Adrenal gland (tissue), 19 donors: ENCODE measurements at places on chromosomes 6 and 20.
A peak's percentile ranks its signal among the peaks of the same experiment; 100 is the strongest.

DNA sequence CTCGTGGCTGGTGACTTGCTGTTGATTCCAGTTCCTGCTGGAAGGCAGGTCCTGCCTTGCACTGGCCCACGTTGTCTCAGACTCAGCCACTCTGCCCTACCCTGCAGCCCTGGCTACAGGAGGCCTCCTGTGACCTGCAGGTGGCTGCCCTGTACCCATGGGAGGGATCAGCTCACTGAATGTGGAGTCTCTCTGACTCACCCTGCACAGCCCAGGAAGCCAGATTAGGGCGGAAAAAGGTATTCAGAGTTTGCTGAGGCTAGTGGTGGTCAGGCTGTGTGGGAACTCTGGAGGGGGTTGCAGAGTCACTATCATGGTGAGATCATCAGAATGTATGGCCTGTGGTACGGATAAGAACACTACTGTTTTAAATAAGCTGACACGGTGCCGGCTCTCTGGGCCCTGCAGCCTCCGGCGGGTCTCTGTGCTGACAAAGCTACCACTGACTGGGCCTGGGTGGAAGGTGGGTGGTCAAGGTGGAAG lies 24.7 kb upstream of the PYGB start:
- H3K27ac ChIP-seq = no peak overlapping the region
- no peaks in the 10 kb centered on the region for H3K27me3 ChIP-seq
- DNase-seq = peak; percentile 49

- peak; percentile 18 for DNase-seq
- peaks cover 11% of the 10 kb centered on the region for H3K4me1 ChIP-seq
- no peak overlapping the region for H3K27ac ChIP-seq
These were observed 147.8 kb downstream of the MACROD2 start for GRCh38 chr20:14142964-14143627.

- H3K27ac ChIP-seq = no peak overlapping the region
- DNase-seq = no peak
- H3K4me1 ChIP-seq = no peaks in the 10 kb centered on the region
- no peaks in the 10 kb centered on the region for H3K36me3 ChIP-seq
These were observed 47.9 kb downstream of the YTHDF1 start for GRCh38 chr20:63167918-63168520.

DNA sequence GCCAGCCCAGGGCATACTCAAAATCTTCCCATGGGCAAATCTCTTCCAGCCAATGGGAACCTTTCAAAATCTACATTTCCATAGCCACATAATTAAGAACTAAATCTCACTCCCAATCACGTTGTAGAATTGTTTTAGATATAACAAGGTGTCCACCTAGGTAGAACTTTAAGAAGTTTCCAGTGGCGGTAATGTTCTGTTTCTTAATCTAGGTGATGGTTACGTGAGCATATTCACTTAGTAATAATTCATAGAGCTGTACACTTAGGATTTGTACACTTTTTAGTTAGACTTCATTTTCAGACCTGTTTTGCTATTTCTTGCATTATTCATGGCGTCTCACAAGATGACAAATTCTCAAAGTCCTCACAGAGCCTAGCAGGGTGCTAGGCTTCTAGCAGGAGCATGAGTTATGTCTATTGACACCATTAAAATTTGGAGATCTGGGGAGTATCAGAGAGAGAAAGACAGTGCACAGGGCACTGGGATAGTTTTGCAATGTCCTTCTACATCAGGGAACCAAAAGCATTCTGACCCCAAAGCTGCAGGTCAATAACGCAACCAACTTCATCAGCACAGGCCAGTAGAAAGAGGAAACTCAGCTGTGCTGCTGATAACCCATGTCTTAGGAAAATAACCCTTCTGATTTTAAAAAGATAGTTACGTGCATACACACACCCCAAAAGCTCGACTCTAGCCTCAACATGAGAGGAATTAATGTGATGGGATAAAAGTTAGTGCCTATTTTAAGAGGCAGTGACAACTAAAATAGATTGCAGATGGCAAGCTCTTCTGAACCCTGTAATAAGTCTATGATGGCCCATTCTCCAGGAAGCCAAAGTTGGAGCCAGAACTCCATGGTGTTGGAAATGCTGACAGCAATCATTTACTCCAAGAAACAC lies 518.1 kb upstream of the JARID2 start:
- DNase-seq = no peak
- H3K27me3 ChIP-seq = no peaks in the 10 kb centered on the region
- peaks cover 9% of the 10 kb centered on the region for H3K4me1 ChIP-seq
- no peak overlapping the region for H3K4me3 ChIP-seq
- no peaks in the 10 kb centered on the region for H3K36me3 ChIP-seq

DNA sequence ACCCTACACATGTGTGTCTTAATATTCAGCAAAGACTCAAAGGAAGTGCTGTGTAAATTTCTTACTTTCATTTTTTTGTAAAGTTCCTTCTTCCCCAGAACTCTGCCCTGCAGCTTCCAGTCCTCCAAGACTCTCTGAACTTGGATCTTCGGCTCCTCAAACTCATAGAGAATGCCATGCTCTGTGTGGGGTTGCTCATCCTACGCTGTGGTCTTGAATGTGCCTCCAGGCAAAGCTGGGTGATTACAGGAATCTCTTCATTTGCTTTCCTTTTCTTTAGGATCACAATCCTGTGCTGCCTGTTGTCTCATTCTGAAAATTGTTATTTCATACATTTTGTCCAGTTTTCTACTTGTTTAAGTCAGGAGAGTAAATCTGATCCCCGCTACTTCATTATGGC lies 14.5 kb upstream of the CDC5L start:
- H3K4me3 ChIP-seq = no peak overlapping the region
- no peaks in the 10 kb centered on the region for H3K4me1 ChIP-seq
- H3K27me3 ChIP-seq = no peaks in the 10 kb centered on the region
- H3K27ac ChIP-seq = no peak overlapping the region

DNA sequence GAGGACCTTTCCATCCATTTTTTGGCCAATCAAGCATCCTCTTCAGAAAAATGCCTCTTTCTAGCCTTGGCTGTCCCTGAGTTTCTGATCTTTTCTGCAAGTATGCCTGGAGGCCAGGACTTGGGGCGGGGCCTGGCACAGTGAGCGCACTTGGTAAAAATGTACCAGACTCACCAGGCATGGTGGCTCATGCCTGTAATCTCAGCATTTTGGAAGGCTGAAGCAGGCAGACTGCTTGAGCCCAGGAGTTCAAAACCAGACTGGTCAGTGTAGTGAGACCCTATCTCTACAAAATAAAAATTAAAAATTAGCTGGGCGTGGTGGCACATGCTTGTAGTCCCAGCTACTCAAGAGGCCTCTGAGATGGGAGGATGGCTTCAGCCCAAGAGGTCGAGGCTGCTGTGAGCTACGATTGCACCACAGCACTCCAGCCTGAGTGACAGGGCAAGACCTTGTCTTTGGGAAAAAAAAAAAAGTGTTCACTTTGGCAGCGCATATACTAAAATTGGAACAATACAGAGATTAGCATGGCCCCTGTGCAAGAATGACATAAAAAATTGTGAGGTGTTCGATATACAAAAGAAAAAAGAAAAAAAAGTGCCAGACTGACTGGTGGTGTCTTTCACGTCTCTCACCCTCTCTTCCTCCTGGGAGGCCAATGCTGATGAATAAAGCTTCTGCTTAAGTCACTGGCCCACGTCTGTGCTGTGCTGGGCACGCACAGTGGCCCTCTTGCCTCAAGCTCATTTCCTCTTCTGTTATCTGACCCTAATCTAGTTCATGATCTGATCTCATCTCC lies 18.1 kb upstream of the SLC9A8 start:
- peaks cover 25% of the 10 kb centered on the region for H3K4me1 ChIP-seq
- peak overlapping the region; percentile 65 for H3K27ac ChIP-seq
- no peak overlapping the region for H3K4me3 ChIP-seq
- H3K36me3 ChIP-seq = no peaks in the 10 kb centered on the region
- no peaks in the 10 kb centered on the region for H3K27me3 ChIP-seq

GRCh38 chr6:7745942-7746341 lies 20.0 kb downstream of the BMP6 start:
- no peak for DNase-seq
- H3K27ac ChIP-seq = no peak overlapping the region
- no peak overlapping the region for H3K4me3 ChIP-seq
- H3K4me1 ChIP-seq = no peaks in the 10 kb centered on the region

- DNase-seq = no peak
- H3K36me3 ChIP-seq = no peaks in the 10 kb centered on the region
- no peaks in the 10 kb centered on the region for H3K27me3 ChIP-seq
- no peaks in the 10 kb centered on the region for H3K4me1 ChIP-seq
- H3K4me3 ChIP-seq = no peak overlapping the region
These were observed 33.3 kb upstream of the GRM4 start for GRCh38 chr6:34179106-34179720.

DNA sequence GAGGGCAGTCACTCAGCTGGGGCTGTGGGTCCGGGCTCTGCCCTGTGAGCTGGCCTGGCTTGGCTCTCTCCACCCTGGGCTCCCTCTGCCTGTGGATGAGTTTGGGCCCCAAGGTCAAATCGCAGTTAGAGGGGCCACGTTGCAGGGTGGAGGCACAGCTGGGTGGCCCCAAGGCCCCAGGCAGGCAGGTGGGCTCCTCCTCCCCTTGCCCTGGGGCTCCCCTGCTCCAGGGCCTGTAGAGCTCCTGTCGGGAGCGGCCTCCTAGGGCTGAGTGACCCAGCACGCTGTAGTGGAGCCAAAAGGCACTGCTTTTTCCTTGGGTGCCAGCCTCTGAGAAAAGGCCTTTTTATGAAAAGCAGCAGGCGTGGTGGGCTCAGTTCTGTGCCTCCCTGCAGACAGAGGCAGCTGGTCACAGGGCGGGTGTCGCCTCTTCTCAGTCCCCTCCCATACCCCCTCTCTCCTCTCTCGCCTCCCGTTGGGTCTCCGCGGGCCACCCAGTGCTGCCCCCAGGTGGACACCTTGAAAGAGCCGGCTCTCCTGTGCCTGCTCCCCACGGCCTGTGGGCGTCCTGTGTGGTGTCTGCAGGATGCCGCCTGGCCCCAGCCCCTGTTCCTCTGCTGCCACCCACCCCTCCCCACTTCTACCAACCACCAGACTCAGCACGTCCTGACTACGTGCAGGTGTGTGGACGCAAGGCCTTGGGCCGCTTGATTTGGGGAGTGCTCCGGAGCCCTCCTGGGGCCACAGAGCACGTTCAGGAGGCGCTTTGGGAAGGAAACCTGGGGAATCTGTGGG lies 13.2 kb downstream of the SS18L1 start:
- no peak overlapping the region for H3K4me3 ChIP-seq
- H3K27ac ChIP-seq = no peak overlapping the region
- H3K27me3 ChIP-seq = no peaks in the 10 kb centered on the region
- peak; percentile 78 for DNase-seq

DNA sequence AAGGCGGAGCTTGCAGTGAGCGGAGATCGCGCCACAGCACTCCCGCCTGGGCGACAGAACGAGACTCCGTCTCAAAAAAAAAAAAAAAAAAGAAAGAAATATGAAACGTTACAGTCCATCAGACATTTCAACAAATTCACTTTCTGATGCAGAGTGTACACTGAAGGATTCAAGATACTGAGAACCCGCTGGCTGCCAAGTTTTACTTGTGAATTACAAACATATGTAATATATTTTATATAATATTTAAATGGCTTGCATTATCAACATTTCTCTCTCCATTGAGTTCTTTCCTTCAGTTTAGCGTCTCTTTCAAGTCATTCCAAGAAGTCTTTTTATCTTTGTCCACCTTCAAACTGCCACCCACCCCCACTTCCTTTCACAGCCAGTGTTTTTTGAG lies 240.9 kb upstream of the RNF217 start:
- no peaks in the 10 kb centered on the region for H3K27me3 ChIP-seq
- no peak overlapping the region for H3K4me3 ChIP-seq
- no peak overlapping the region for H3K27ac ChIP-seq
- H3K4me1 ChIP-seq = no peaks in the 10 kb centered on the region
- H3K36me3 ChIP-seq = no peaks in the 10 kb centered on the region

DNA sequence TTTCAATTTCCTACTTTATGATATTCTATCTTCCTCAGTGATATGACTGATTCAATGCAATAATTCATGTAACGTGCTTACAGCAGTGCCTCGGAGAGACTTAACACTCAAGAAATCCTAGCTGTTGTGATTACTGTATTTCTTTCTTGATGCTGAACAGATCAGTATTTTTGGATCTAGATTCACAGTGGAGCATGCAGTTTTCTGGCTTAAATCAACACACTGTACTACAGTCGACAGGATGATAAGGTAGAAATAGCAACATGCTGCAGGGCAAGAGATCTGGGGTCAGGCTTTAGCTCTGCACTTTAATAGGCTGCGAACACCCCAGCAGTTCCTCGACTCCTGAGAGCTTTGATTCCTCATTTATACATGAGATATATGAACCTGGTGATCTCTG lies 161.0 kb downstream of the AIG1 start:
- no peaks in the 10 kb centered on the region for H3K36me3 ChIP-seq
- DNase-seq = no peak
- no peak overlapping the region for H3K4me3 ChIP-seq
- no peaks in the 10 kb centered on the region for H3K27me3 ChIP-seq

- H3K4me1 ChIP-seq = no peaks in the 10 kb centered on the region
- H3K27me3 ChIP-seq = no peaks in the 10 kb centered on the region
- DNase-seq = no peak
- no peak overlapping the region for H3K4me3 ChIP-seq
These were observed 340.4 kb downstream of the TPBG start for GRCh38 chr6:82704045-82704444.

GRCh38 chr20:14055127-14055742 lies 59.9 kb downstream of the MACROD2 start:
- H3K4me1 ChIP-seq = no peaks in the 10 kb centered on the region
- no peak for DNase-seq
- no peaks in the 10 kb centered on the region for H3K27me3 ChIP-seq
- no peaks in the 10 kb centered on the region for H3K36me3 ChIP-seq

- peaks cover 23% of the 10 kb centered on the region for H3K4me1 ChIP-seq
- no peaks in the 10 kb centered on the region for H3K36me3 ChIP-seq
- no peak overlapping the region for H3K4me3 ChIP-seq
- H3K27ac ChIP-seq = no peak overlapping the region
- DNase-seq = no peak
These were observed 157.9 kb upstream of the SNX9 start for GRCh38 chr6:157665180-157665579.

GRCh38 chr6:28586962-28587745 lies 61.5 kb downstream of the GPX5 start:
- peak overlapping the region; percentile 33 for H3K27ac ChIP-seq
- peaks cover 4% of the 10 kb centered on the region for H3K27me3 ChIP-seq
- H3K36me3 ChIP-seq = no peaks in the 10 kb centered on the region
- DNase-seq = peak; percentile 72
- peak overlapping the region; percentile 60 for H3K4me3 ChIP-seq
- no peaks in the 10 kb centered on the region for H3K4me1 ChIP-seq

DNA sequence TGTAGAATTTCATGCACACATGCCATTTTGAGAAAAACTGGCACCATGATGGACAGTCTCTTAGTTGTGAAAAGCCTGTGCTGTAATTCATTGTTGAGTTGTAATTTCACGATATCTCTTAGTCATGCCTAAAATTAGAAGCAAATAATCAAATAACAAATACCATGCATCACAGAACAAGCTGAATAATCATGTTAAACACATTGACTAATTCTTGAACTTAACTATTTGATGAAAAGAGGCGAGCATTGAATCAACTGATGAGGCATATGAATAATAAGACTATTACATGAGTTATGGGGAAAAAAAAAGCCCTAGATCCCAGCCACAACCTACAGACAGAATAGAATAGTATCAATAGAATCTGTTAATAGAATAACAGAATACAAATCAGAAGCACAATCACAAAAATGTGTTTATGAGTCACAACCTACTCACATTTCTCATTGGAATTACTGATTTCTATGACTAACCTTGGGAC lies 14.2 kb upstream of the RNF217 start:
- no peaks in the 10 kb centered on the region for H3K27me3 ChIP-seq
- no peak overlapping the region for H3K4me3 ChIP-seq
- peaks cover 6% of the 10 kb centered on the region for H3K4me1 ChIP-seq
